Suppressor macrophage treated with lipopolysaccharide for 1 hour (primary cell): ENCODE measurements at places on chromosomes 11 and 22.

GRCh38 chr11:71189768-71190315 is 62.5 kb downstream of the SHANK2 start:
- DNase-seq: no peak

DNA sequence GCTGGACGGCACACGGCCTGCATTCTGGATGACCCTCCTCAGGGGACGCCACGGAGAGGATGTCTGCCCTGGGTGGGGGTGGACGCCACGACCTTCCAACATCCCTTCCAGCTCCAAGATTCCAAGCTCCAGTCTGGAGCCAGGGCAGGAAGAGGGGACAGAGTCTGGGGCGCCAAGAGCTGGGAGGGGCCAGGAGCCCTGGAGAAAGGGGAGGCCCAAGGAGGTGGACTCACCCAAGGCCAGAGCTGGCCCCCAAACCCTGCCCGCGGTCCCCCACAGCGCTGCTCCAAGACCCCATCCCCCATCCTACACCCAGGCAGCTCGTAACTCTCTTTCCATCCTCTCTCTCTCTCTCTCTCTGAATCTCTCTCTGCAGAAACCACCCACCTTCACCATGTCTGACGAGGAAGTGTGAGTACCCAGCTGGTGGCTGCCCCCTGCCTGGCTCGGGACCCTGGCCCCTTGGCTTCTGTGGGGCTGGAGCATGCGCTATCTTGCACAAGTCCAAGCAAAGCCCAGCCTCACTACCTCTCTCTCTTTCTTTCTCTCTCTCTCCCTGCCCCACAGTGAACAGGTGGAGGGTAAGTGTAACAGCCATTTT is 3.1 kb downstream of the TNNT3 start:
- no peak for DNase-seq

GRCh38 chr11:120718171-120718570 is 206.6 kb downstream of the GRIK4 start:
- DNase-seq: no peak

- no peak for DNase-seq
Measured at GRCh38 chr11:133941546-133941945, 15.2 kb downstream of the IGSF9B start.

GRCh38 chr11:119776651-119777050 is 47.7 kb upstream of the NECTIN1 start:
- DNase-seq: no peak

DNA sequence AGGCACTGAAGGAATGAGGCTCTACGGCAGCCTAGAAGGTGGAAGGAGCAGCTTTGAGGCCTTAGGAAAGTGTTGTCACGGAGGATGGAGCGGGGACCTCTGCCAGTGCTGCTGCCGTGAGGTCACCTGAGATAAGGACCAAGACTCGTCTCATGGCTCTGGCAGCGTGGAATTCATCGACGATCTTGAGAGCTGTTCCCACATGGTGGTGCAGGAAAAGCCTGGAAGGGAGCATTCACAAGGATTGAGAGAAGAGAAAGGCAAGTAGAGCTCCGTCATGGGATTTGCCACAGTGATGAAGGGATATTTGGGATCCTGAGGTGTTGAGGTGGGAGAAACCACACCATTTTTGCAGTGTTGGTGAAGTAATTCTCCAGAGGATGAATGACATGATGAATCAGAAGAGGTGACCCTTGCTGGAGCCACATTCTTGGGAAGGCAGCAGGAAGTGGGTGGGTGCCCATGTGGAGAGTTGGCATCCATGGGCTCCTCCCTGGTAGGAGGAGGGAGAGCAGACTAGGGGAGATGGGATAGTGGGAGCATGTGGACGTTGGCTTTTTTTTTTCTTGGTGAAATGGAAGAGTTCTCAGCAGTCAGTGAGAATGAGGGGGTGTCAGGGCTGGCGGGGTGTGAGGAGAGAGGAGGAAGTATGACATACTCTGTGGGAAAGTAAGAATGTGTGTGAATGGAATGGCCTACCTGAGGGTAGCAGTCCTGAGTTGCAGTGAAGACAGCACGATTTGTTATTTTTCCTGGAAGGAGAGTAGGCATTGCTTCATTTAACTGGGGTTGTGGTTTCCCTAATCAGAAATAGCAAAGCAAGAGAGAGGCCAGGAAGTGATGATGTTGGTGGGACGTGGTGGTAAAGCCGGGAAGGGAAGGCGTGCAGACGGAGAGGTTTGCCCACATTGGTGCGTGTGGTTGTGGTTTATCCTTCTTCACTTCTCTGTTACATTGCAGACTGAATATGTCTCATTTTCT is 11.1 kb downstream of the PPP6R3 start:
- peak; percentile 56 for DNase-seq

GRCh38 chr11:45816614-45817013 is 11.7 kb downstream of the SLC35C1 start:
- DNase-seq: no peak

DNA sequence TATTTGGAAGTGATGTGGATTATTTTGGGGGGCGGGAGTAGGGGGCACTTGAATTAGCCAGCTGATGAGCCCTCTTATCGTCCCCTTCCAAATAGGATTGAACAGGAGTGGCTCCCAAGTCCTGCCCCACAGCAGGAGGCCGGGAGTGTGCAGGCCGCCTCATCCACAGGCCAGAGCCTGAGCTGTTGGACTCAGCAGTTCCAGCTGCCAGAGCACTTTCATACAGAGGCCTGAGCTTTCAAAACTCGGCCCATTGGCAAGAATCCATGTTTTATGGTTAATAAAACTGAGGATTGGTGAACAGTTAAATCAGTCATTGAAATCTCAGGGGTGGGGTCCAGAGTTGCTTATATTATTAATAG is 9.6 kb downstream of the FAM118A start:
- no peak for DNase-seq

GRCh38 chr22:23231471-23232093 is 51.3 kb downstream of the BCR start:
- DNase-seq: no peak

DNA sequence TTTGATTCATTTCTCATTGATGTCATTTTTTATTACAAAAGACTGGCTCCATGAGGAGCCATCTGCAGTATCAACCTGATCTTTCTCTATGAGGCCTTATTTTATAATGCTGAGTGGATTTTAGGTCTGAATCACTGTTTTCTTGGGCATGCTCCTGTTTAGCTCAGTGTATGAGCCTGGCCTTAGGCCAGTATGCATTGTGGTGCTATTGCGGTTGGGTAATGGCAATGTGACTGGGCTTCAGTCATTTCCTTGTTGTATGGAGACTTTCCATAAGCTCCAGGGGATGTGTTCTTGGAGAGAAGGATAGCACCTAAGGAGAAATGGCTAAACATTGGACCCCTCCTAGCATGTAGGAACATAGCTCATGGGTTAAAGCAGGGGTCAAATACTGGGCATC is 293.2 kb downstream of the NELL1 start:
- no peak for DNase-seq

DNA sequence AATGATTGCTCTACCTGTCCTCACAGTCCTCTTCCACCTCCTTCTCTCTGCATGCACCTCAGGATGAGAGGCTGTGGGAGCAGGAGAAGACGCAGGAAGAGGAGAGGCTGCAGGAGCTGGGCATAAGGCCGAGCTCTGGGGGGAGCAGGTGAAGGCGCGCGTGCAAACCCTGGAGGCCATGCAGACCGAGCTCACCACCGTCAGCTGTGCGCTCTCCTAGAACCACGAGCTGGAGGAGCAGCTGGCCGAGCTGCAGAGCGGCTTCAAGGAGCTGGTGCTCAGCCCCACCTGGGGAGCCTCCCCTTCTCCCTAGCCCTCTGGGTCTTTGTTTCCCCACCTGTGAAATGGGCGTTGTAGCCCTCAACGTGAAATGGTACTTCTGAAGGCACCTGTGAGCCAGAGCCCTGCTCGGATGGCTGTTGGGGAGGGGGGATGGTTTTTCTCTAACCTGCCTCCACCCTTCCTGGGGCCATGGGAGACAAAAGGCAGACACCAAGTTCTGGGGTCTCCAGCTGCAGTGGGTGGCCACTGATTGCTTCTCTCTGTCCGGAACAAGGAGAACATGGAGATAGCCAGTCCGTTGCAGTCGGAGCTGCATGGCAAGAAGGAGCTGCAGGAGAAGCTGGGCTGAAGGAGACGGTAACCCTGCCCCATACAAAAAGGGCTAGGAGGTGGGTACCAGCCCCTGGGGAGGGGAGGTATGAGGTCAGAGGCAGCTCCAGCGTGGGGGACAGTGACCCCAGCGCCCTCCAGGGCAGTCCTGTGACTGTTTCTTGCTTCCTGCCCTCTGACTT is 65.2 kb upstream of the A4GALT start:
- DNase-seq: no peak

DNA sequence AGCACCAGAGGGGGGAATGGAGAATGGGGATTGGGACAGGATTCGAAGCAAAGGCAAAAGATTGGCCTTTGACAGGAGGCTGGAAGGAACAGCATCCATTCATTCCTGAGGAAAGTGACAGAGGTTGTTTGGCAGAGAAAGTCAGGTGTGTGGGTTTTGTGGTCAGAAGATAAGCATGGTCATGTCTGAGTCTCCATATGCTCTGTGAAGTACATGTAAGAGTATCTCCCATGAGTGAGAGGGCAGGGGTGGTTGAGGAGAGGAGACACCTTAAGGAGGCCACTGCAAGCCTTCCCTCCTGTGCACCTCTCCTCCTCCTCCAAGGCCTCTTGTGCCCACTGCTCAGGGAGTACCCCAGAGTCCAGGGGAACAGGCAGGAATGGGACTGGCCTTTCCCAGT is 1.9 kb upstream of the NLRP10 start:
- no peak for DNase-seq

GRCh38 chr11:109853156-109853776 is 239.9 kb upstream of the ZC3H12C start:
- peak; percentile 93 for DNase-seq

- no peak for DNase-seq
Measured at GRCh38 chr11:35892166-35892565, 51.7 kb upstream of the LDLRAD3 start.

- no peak for DNase-seq
Measured at GRCh38 chr11:33296695-33297094, 39.5 kb downstream of the HIPK3 start.

- DNase-seq: no peak
Measured at GRCh38 chr11:44645827-44646226, 80.4 kb downstream of the CD82 start.

- DNase-seq: peak; percentile 56
Measured at GRCh38 chr22:24376586-24376985, 50.8 kb upstream of the ADORA2A start.

DNA sequence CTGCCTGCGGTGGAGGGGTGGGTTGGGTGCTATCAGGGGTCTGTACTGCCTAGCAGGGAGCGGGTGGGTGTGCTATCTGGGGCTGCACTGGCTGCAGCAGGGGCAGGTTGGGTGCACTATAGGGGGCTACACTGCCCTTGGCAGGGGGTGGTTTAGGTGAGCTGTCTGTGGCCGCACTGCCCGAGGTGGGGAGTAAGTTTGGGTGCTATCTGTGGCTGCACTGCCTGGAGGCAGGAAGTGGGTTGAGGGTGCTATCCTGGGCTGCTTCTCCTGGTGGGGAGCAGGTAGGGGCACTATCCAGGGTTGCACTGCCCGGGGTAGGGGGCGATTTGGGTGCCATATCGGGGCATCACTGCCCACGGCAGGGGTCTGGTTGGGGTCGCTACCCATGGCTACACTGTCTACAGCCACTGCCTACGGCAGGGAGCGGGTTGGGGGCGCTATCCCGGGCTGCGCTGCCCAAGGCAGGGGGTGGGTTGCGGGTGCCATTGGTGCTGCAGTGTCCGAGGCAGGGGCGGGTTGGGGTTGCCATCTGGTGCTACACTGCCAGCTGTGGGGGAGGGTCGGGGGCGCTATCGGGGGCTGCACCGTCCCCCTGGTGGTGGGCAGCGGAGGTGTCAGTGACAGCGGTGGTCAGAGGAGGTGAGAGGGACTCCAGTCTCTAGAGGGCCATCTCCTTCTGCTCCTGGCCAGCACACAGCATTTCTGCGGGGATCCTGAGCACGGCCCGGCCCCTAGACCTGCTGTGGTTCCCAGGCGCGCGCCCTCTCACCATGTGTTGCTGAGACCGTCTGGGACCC is 1.3 kb upstream of the RFPL2 start:
- no peak for DNase-seq
